Stimulated activated CD4-positive, alpha-beta T cell treated with anti-CD3 and anti-CD28 coated beads, Interleukin-12 subunit alpha, Interleukin-12 subunit beta, amount 100 ng/mL, for 24 hours (primary cell): ENCODE measurements at places on chromosomes 6 and 20.

GRCh38 chr20:49115564-49115963 lies 69.5 kb downstream of the CSE1L start:
- DNase-seq: no peak

- no peak for DNase-seq
These were observed 37.6 kb upstream of the XRN2 start for GRCh38 chr20:21265261-21266190.

GRCh38 chr6:167303675-167304625 lies 12.8 kb downstream of the UNC93A start:
- no peak for DNase-seq

DNA sequence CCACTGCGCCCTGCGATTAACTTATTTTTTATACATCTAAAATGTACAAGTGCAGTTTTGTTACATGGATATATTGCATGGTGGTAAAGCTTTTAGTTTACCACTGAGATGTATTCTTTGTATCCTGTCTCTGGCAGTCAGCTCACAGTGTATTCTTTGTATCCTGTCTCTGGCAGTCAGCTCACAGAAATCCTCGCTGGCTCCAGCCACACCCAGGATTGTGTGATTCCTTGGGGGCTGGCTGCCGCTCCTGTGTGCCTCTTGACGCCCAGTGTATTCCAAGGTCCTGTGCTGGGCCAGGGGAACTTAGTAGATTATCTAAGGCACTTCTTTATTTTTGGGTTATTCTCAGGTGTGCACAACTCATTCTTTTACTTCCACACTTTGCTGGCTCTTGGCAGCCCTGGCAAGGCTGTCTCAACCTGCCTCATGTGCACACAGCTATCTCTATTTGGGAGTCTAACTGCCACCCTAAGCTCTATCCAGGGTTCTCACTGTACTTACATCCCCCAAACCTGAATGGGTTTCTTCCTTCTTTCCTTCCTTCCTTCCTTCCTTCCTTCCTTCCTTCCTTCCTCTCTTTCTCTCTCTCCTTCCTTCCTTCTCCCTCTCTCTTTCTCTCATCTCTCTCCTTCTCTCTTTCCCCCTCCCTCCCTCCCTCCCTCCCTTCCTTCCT lies 12.4 kb upstream of the RNF24 start:
- DNase-seq: no peak

DNA sequence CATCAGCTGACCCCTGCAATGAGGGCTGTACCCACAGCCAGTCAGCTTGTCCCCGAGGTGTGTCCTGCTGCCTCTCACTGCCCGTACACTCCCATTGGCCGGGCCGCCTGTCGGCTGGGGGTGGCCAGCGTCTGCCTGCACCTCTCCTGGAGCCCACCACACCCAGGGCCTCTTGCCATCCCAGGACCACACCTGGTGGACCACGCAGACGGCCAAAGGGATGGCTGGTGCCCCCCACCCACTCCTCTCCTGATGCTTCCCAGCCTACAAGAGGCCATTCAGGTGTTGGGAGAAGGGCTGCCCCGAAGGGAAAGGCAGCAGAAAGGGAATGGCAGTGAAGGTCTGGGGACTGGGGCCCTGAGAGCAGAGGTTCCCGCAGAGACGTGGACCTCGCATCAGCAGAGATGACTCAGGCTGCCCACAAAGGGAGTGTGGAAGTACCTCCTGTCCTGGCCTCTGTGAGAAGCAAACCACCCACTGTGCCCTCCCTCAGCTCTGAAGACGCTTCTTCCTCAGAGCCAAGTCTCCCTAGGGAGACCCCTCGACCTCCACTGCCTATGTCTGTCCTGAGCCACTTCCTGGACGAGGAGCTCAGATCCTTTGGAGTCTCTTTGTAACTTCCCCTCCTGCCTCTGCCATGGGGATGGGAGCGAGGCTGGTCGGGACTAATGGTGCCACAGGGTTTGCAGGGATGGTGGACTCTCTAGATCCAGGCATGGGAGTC lies 60.9 kb downstream of the PYGB start:
- DNase-seq: no peak

DNA sequence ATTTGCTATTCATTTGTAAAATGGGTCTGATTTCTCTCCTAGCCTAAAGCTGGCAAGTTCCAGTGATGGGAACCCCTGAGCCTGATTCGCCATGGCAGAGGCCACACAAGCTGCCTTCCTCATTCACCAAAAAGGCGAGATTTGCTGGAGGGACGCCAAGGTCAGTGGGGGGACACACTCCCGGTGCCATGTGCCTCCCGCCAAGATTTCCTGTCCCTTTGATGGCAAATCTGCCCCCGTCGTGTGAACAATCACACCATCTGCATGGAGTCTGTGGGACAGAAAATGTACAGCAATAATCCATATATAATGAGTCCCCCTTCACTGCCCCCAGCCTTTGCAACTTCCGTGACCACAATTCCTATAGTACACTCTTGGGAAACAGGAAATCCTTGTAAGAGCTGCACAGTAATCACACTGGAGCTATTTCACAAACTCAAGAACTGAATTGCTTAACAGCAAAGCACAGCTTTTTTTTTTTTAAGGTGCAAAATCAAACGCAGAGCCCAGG lies 15.7 kb upstream of the IGF2R start:
- DNase-seq: no peak

DNA sequence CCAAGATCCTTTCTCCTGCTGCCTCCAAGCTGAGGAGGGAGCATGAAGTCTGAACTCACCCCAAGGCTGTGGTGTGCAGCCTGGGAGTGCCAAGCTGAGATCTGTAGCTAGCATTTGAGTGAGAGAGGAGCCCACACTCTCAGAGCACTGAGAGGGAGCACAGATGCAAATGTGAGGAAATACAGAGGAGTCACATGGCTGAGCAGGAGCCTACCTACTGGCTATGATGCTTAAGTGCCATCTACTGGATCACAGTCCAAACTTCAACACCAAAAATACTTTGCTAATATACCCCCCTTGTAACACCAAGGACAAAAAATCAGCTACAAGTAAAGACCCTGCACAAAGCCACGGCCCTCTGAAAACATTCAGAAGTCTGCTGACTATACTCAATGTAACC lies 94.4 kb upstream of the IMPG1 start:
- DNase-seq: no peak

- no peak for DNase-seq
These were observed 183.5 kb upstream of the AFDN start for GRCh38 chr6:167643223-167643622.

DNA sequence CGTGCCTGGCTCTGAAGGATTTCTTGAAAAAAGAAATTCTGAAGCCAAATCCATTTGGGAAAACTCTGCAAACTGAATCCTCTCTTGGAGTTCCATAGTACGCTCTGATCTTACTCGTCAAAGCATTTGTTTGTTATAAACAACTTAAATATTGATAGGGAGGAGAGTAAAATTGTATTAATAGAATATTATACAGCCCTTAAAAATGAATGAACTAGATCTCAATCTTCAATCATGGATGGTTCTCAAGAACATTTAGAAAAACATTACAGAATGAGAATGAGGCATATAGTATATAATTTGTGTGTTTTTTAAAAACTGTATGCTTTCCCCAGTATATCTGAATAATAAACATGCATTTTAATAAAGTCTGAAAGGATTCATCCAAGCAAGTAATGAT lies 24.8 kb downstream of the KCTD20 start:
- DNase-seq: no peak

GRCh38 chr6:24918641-24919055 lies 17.1 kb downstream of the RIPOR2 start:
- no peak for DNase-seq

DNA sequence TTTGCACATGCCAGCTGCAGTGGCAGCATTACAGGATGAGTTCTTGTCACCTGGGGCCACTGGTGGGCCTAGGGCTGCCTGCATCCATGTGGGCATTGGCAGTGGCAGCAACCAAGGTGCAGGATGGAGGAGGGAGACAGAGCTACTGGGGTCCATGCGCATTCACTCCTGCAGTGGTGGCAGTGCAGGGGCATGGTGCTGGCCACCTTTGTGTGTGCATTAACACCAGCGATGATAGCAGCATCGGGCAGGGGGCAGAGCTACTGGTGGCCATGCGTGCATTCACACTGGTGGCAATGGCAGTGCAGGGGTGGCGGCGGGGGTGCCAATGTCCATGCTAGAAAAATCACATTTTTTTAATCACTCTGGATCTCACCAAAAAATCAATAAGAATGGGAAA lies 730.0 kb downstream of the KHDRBS2 start:
- DNase-seq: no peak

DNA sequence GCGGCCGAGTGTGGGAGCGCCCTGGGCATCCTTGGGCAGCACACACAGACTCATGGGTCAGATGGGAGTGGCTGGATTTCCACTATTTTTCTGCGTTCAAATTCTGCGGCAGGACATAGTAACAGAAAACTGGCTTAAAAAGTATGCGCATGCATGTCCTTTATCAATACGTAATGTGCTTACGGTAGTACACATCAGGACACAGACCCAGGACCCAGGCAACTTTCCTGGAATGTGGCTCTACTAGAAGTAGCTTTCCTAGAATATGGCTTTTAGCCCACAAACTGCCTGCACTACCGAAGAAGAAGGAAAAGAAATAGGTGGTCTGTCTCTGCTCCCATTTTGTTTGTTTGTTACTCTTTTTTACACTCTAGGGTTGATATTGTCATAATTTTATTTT lies 43.4 kb upstream of the SHLD1 start:
- no peak for DNase-seq

- DNase-seq: no peak
These were observed 3.1 kb downstream of the PXDC1 start for GRCh38 chr6:3748208-3749066.

GRCh38 chr6:20205722-20206161 lies 6.5 kb downstream of the MBOAT1 start:
- no peak for DNase-seq

GRCh38 chr20:46984405-46984804 lies 89.8 kb downstream of the EYA2 start:
- no peak for DNase-seq

DNA sequence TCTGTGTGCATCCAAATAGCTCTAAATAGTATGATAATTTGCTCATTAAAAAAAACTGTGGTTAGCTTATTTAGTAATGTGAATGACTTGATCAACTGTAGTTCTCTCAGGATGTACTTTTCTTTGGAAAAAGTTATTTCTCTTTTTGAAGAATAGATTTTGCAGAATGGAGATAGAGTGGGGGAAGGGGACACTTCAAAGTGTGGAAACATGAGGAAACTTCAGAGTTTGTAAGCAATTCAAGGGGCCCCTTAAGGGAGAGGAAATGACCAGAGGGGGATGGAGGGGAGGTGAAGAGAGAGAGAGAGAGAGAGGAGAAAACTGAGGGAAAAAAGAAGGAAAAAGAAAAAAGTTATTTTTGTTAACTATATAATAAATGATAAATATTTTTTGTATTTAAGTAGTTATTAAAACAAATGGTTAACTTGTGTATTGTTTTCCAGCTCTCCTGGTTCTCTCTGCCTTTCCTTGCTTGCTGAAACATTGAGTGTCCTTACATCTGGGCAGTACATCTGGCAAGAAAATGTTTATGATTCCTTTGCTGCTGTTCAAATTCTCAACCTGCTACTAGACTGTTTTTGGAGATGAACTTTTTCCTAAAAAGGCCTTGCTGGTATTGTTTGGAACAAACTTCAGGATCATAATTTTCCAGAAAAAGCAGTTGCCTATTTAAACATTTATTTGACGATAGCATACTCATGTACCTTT lies 497.5 kb upstream of the CITED2 start:
- no peak for DNase-seq

- DNase-seq: no peak
These were observed 1103.9 kb upstream of the GJE1 start for GRCh38 chr6:141028791-141029280.
